ENCODE measurements at places on chromosomes 3 and 15. TPM values are rescaled to one million over a fixed set of nuclear protein-coding genes. Genes with fewer than 3 reads are reported as not detected.

IMPG2 gene
- 0.58 TPM for total RNA-seq

BFSP2 gene
- total RNA-seq: not detected

CCDC51 gene
- 14.5 TPM for total RNA-seq

ISLR gene
- 104 TPM for total RNA-seq

ADAMTS9 gene
- total RNA-seq: 106 TPM

UCN2 gene
- not detected for total RNA-seq

EFHB gene
- total RNA-seq: 0.33 TPM

DNA sequence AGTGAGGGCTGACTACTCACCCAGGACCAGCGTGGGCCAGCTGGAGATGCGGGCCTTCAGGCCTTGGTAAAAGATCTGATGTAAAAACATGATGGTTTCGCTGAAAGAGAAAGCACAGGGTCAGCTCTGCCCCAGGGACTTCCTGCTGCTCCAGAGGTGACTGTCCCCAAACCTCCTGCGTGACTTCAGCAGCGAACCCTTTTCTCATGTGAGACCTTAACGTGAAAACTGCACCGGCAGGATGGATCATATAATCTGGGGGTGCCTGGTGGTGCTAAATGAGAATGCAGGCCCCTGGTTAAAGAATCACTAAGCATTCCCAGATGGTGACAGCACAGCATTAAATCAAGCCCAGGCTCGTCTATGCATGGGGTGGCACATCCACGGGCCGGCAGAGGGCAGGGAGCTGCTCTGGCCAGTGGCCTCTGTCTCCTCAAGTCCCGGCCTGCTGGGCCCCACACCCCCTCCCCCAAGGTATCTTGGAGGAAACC, 55.4 kb downstream of the RASGRF1 start:
- no peak for DNase-seq

DNA sequence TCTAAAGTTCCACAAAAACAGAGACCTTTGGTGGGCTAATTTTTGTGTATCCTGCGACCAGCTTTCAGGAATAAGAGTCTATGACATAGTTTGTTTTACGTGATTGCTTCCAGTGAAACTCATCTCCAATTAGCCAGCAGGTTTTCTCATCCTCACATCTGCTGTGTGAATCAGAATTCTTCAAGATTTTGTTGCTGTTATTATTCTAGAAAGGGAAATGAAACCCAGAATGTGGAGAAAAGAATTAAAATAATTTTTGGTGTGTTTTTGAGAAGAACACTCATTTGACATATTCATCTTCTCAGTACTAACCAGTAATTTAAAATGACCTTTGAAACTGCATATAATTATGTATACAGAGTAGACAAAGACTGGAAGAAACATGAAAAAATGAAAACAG, 175.9 kb downstream of the USP13 start:
- no peak for DNase-seq

- DNase-seq: no peak
Measured at GRCh38 chr3:154324919-154325318, 632 bp upstream of the DHX36 start.

DNA sequence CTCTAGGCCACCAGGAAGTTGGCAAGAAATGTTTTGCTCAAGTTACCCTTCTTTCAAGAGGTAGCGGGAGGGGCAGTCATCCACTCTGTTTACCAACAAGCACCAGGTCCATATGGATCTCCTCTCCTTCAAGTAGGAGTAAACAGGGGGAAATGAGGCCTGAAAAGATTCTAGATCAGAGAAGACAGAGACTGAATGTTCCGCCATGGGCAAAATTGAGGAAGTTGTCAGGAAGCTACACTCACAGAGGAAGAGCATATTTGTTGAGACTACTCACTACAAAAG, 81.6 kb downstream of the KLF15 start:
- no peak for DNase-seq

DNA sequence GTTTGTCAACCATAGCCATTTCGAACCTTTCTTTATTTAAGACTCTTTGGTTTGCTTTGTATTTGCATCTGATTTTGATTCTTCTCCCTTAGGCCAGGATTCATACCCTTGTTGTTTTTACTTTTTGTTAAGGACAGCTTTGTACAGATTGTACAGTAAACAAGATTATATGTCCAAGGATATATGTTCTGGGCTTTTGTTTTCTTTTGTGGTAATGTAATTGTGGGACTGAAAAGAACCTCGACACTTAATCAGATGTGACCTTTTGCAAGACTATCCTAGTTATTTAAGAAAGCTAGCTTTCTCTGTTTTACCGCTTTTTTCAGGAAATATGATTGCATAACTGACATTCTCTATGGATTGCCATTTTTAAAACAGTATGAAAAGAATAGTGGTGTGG, 67.0 kb upstream of the SAMMSON start:
- no peak for DNase-seq

DNA sequence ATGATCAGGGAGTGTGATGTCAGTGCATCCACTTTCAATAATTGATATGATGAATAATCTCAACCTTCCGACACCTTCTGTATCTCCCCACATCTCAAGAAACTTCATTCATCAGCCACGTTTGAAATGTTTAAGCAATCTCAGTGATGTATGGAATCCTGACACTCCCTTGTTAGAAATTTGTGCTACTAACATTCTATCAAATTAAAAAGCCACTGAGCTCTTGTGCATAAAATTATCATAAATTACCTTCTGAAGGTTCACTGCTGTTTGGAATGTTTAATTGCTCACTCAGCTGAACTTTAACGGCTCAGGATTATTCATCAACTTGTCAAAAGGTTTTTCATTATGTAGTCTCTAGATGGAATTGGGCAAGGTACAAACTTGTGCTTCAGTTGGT, 108.4 kb upstream of the DPH6 start:
- DNase-seq: no peak

GRCh38 chr3:172924546-172924945, 174.0 kb downstream of the ECT2 start:
- DNase-seq: no peak

GRCh38 chr3:126014252-126014651, 45.3 kb downstream of the ROPN1B start:
- no peak for DNase-seq

- DNase-seq: no peak
Measured at GRCh38 chr3:105976196-105976595, 107.4 kb upstream of the CBLB start.

GRCh38 chr15:86317384-86317740, 237.7 kb downstream of the AGBL1 start:
- DNase-seq: no peak

GRCh38 chr15:80906159-80906766, 83.4 kb downstream of the MESD start:
- no peak for DNase-seq

DNA sequence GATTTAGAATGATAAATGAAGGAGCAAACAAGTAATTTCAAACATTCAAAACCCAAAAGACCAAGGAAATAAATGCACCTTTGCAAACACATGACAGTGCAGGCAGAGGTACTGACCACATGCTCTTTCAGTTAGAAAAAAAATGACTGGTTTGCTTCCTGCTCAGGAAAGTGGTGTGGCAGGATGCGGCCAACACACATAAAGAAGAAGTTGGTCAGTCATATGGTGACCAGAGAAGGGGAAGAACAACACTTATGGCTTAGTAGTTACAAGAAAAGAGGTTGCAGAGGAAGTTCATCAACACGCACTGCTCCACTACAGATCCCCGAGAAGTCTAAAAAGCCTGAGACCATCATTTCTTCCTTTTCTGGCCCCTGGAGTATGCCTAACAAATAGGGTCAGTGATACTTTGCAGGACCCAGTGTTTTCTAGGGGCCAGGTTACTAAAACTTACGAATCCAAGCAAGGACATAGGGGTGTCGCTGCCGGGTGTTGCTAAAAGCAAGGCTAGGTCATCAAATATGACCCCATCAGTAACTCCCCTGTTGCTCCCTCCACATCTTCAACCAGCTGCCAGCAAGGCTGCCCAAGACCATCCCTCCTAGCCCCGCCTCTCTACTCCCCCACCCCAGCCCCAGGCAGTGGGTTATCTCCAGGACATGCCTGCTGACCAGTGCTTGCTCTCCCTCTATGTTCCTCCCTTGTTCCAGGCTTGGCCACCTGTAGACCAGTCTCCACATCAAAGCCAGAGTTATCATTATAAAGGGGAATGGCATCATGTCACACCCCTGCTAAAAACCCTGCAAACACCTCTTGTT, 11.2 kb downstream of the ATP8B4 start:
- no peak for DNase-seq

- DNase-seq: no peak
Measured at GRCh38 chr15:48802867-48803266, 8.0 kb downstream of the CEP152 start.

- DNase-seq: no peak
Measured at GRCh38 chr15:38844736-38845135, 280.1 kb upstream of the RASGRP1 start.

DNA sequence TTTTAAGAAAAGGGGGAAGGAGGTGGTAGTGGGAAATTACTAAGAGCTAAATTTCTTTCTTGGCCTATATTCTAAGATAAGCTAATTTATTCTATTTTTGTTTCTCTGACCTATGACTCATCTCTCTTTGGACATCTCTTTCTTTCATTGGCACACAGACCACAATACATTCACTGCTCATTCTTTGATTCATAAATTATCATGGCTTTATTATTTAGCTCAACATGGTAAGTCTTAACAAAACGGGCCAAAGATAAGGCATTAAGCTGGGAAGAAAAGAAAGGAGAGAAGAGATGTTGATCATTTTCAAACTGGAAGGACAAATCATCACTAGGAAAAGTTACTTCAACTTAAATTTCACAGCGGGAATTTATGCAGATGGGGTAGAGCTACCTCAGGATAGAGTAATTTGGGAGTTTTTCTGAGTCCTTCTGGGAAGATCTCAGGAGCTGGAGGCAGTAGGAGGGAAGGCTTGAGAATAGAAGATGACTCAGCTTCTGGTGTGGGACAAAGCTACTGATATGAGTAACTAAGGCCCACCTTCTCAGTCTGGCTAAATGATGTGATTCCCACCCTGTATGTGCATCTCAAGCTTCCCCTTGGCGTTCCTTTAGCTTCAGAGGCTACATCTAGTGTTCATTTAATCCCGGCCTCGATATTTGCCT, 7.5 kb upstream of the ALCAM start:
- no peak for DNase-seq

DNA sequence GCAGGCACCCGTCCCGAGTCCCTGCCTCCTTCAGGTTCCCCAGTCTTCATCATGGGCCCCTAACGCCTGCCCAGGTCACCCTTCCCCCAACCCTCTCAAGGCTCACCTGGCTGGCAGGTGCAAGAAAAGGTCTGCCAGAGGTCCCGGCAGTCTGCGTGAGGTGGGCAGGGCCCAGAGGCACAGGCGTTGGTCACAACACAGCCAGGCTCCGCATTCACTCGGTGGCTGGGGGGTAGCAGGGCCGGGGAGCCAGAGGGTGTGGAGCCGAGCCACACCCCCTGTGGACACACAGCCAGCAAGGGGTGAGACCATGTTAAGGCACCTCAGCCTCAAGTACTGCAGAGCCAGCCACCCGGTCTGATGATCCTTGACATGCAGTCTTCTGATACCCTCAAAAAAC, 10.9 kb downstream of the CELSR3 start:
- no peak for DNase-seq

DNA sequence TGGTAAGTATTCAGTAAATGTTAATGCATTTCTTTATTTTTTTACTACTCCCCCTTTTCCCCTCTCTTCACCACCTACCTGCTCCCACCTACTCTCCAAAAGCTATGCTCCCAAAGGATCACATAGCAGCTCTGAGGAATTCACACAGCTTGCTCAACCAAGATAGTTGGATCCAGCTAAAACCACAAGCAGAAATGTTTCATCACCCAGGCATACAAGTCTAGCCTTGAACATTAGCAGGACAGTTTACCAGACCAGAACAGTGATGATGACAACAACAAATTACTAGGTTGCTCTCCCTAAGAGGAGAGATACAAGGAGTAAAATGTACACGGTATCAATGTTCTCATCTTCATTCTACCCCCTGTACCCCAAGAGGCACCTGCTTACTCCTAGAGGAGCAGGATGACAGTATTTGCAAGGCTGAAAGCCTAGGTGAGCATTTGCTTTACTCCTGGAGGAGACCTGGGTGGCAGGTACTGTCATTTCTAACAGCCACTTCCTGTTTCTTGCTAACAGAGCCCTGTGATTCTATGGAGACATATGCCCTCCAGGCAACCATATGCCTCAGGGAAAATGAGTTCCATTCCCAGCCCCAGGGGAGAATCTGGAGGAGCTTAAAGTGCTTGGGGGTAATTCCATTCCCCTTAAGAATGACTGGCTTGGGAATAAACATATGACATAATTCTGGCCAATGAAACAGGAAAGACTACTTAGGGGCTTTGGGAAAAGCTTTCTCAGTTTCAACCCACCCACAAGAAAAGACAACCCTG, 237.5 kb downstream of the NTRK3 start:
- DNase-seq: no peak

DNA sequence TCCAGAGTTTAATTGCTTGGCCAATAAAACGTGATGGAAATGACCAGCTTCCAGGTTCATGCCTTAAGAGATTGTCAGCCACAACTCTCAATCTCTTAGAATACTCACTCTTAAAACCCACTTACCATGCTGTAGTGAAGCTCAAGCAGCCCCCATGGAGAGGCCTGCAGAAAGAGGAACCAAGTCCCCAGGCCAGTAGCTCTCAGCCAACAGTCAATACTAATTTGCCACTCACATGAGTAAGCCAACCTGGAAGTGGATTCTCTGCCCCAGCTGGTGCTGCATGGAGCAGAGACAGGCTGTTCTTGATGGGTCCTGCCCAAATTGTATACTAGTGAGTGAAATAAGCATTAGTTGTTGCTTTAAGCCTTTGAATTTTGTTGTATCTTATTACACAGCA, 155.9 kb downstream of the OXSM start:
- DNase-seq: no peak

DNA sequence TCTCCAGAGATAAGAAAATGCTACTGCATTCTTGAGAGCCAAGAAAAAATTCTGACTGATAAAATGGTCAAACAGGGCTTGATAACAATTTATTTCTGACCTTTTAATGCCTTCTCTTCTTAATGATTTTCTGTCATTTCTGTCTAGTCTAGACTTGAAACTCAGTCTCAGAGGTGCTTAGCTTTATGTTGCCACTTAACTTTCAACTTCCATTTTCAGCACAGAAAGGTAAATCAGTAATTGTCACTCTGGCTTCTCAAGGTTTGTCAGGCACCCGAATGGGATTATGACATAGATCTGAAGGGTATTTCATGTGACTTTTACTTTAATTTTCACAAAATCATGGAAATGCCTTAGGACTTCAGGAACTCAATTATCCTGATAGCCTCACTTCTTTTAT, 155.4 kb upstream of the GBE1 start:
- DNase-seq: no peak

GRCh38 chr3:194267744-194268653, 83.1 kb downstream of the CPN2 start:
- no peak for DNase-seq
